A549 (cell line): ENCODE measurements at places on chromosomes 3 and 15. TPM values are rescaled to one million over a fixed set of nuclear protein-coding genes. Genes with fewer than 3 reads are reported as not detected.

DNA sequence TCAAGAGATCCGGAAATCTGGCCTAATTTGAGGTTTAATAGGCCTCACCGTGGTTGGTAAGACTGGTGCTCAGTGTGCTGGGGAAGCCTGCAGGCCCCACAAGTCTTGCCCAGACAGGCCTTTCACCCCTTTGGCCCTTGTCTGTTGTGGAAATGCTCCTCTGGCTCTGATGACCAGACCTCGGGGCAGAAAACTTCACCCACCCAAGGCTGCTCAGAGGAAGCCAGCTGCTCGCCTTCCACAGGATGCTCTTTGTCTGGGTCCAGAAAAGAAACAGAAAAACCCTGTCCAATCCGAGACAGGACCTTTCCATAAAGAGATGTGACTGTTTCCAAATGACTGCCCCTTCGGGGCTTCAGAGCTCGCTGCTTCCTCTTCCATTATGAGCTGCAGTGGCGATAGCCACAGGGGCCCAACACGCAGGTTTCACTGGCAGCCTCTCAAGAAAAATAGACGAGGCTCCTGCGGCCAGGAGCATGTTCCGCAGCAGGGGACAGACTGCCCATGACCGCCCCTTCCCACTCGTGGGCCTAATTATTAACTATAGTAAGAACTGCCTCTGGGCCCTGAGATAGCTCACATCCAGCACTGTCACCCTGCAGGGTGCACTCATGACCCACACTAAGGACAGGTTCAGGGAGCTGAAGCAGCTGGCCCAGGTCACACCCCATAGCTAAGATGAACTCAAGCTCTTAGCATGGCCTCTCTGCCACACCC lies 6.8 kb upstream of the SNX22 start:
- no peak for DNase-seq

GRCh38 chr3:30625541-30626438 lies 19.4 kb downstream of the TGFBR2 start:
- no peak for DNase-seq

- no peak for DNase-seq
These were observed 264.8 kb downstream of the SLCO3A1 start for GRCh38 chr15:92118162-92118935.

- DNase-seq: no peak
These were observed 41.1 kb upstream of the CTSH start for GRCh38 chr15:78985859-78986475.

GRCh38 chr3:183468424-183468823 lies 40.0 kb upstream of the MCF2L2 start:
- no peak for DNase-seq

DNA sequence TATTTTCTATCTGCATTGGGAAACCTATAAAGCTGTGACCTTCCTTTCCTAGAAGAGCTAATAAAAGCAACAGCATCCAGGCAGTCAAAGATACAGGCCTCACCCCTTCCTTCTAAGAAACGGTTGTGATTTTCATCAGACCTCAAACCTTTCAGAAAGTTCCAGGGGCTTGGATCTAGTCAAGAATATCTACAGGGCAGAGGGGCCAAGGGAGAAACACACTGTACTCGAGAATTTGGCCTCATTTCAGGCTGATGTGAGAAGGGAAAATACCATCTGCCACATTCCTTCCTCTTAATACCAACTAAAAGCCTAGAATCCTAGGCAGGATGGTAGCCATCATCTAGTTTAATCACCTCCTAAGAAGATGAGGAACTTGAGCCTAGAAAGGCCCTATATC lies 24.5 kb upstream of the BCL6 start:
- DNase-seq: no peak

- DNase-seq: no peak
These were observed 275.2 kb downstream of the SATB1 start for GRCh38 chr3:18149935-18150334.

SLC41A3 gene
- 17.3 to 20.0 TPM (median 18.9 TPM) in 3 replicates for polyA plus RNA-seq
